ENCODE measurements at places on chromosomes 1 and 21.
A peak's percentile ranks its signal among the peaks of the same experiment; 100 is the strongest.

DNA sequence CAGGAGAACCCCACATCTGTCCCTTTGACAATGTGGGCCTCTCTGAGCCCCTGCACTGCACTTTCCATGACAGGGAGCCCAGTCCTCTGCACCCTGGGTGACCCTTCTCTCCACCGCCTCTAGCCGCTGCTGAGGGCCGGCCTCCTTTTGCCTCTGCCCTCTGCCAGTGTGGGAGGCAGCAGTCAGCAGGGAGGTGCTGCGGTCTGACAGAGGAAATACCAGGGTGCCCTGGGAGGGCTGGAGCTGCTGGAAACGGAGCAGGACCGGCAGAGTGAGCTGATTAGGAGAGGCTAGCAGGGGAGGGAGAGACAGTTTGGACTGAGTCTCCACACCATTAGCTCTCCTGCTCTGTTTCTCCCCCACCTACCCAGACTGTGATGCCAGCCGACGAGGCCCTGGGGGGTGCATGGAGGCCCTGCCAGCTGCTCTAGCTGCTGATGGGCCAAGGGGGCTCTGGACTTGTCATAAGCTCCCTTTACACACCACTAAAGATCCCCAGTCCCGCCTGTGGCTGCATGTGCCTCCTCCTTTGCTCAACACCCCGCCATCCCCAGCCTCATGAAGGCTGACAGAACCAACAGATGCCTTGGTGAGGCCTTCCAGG is 171.1 kb upstream of the KLHDC7A start:
- DNase-seq = no peak

DNA sequence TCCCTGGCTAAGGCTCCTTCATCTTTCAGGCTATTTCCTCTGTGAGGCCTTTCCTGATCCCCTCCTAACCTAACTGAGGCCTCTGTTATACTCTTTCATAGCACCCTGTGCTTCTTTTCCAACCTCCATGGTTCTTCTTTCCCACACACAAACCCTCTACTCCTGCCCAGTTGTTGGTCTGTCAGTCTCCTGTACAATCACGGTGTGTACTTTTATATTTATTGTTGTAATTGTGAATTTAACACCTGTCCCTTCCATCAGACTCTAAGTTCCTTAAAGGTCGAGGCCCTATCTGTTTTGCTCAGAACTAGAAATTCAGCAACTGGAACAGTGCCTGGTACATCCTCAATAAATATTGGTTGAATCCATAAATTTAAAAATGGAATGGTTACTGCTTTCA is 100.2 kb upstream of the KCNE2 start:
- no peak for DNase-seq

GRCh38 chr1:42456754-42457089 is 379 bp downstream of the PPCS start:
- peak; percentile 37 for DNase-seq

DNA sequence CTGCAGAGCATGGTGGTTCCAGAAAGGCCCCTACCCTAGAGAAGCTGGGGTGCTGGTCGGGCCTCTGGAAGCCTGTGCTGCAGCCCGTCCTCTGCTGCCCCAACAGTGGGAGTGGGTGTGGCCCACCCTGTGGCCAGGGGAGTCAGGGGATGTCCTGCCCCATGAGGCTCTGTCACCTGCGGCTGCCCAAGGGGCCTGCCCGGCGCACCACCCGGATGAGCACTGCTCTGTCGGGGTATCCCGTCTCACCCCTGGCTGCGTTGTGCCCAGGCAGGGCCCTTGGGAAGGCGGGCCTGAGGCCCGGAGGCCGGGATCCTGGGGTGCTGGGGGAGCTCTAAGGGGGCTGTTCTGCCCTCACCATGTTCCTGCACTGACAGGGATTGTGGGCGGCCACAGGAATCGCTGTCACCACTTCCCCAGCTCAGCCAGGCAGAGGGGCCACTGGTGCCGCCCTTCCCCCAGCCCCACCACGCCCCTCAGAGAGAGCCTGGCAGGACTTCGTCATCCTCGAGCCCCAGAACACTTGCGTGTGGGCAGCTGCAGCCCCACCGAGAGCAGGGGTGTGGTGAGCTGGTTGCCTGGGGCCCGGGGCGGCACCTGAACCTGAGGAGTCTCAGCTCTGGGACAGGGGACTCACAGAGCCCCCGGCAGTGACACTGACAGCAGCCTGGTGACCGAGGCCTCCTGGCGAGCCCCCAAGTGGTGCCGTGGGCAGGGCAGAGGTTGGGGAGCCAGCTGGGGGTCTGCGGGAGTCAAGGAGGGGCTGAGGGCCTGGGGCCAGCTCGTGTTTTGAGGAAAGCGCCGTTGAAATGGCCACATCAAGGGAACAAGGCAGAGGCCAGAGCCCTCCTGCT is 20.2 kb downstream of the PANK4 start:
- no peak for DNase-seq

GRCh38 chr1:176879784-176880620 is 284.5 kb downstream of the ASTN1 start:
- no peak for DNase-seq

GRCh38 chr1:31934706-31935629 is 3.2 kb downstream of the PTP4A2 start:
- peak; percentile 58 for DNase-seq
